ENCODE measurements at places on chromosomes 12 and 14. TPM values are rescaled to one million over a fixed set of nuclear protein-coding genes. Genes with fewer than 3 reads are reported as not detected.

The GABARAPL1 gene
- 51.6 TPM for total RNA-seq

GRCh38 chr14:48974994-48975393 lies 611.2 kb downstream of the RPS29 start:
- no peak overlapping the region for H3K4me3 ChIP-seq
- no peaks in the 10 kb centered on the region for H3K27me3 ChIP-seq
- no peak for DNase-seq
- no peaks in the 10 kb centered on the region for H3K36me3 ChIP-seq
- no peak overlapping the region for H3K27ac ChIP-seq
- H3K4me1 ChIP-seq, result no peaks in the 10 kb centered on the region

The TOMM20L gene
- not detected for total RNA-seq

DNA sequence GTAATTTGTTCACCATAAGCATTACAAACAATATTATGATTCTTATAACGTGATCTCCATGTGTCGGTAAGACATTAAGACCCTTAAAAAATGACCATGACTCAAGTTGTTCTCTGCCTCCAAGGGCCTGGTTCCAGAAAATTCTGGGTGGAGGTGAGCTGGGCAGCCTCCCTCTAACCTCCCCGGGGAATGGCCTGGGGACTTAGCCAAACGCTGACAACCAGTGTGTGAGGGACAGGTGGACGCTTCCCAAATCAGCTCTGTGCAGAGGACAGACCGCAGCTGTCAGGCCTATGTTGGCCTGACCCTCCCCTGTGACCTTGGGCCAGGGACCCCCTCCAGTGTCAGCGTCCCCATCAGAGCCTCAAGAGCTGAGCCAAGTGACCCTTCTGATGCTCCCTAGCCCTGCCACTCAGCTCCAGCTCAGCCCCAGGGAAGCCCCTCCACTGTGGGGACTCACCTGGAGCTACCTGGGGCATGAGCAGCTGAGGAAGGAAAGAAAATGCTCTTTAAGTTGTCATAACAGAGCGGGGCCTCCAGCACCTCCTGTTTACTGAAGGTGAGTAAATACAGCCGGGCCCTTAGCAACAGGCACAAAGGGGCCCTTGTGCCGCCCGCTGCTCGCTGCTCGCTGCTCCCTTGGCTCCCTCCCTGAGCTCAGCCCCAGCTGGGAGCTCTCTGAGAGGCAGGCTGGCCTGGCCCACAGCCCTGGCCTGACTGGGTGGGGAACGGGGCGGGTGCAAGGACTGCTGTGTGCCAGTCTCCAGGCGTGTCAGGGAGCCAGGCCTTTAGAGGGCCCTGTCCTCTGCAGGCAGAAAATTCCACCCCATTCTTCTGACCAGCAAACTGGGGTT lies 116.6 kb downstream of the CALM1 start:
- no peak overlapping the region for H3K4me3 ChIP-seq
- no peak overlapping the region for H3K27ac ChIP-seq
- H3K36me3 ChIP-seq, result no peaks in the 10 kb centered on the region
- DNase-seq, result peak; percentile 12

The GARIN6 gene
- total RNA-seq, result not detected

- H3K27ac ChIP-seq, result no peak overlapping the region
- no peak overlapping the region for H3K4me3 ChIP-seq
- no peaks in the 10 kb centered on the region for H3K4me1 ChIP-seq
- no peak for DNase-seq
Measured at GRCh38 chr12:40075458-40075857, 30.4 kb downstream of the SLC2A13 start.

DNA sequence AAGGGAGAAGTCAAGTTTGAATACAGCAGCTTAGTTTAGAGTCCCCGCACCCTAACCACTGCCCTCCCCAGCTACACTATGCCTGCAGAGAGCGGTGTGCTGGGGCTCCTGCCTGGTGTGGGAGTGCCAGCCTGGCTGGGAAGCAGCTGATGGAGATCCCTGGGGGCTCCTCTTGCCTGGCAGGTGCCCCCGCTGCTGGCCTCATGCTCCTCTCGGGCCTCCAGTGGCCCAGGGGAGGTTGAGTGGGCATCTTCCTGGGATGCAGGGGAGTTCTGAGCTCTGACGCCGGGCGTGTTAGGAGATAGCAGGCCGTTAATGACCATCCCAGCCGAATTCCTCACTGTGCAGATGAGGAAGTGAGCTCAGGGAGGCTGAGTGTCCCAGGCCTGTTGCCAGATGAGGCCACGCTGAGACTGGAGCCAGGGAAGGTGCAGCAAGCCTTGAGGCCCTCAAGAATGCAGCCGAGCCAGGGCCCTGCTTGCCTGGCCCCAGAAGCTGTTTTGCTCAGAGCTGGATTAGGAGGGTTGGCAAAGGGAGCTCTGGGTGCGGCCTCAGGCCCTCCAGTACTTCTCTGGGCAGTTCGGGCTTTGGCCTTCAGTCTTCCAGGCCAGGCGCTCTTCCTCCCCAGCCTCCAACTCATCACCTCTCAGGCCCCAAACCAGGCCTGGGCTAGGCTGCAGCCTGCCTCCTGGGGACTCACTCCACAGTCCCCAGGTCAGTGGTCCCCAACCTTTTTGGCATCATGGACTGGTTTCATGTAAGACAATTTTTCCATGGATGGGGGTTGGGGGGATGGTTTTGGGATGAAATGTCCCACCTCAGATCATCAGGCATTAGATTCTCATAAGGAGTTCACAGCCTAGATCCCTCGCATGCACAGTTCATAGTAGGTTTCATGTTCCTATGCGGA lies 6.6 kb upstream of the CYP46A1 start:
- no peak overlapping the region for H3K27ac ChIP-seq
- H3K4me1 ChIP-seq, result peaks cover under 1% of the 10 kb centered on the region
- no peak overlapping the region for H3K4me3 ChIP-seq

- no peaks in the 10 kb centered on the region for H3K27me3 ChIP-seq
- H3K4me3 ChIP-seq, result no peak overlapping the region
- peak; percentile 63 for DNase-seq
- H3K4me1 ChIP-seq, result peaks cover 4% of the 10 kb centered on the region
Measured at GRCh38 chr14:55301437-55302121, 30.4 kb downstream of the FBXO34 start.

DNA sequence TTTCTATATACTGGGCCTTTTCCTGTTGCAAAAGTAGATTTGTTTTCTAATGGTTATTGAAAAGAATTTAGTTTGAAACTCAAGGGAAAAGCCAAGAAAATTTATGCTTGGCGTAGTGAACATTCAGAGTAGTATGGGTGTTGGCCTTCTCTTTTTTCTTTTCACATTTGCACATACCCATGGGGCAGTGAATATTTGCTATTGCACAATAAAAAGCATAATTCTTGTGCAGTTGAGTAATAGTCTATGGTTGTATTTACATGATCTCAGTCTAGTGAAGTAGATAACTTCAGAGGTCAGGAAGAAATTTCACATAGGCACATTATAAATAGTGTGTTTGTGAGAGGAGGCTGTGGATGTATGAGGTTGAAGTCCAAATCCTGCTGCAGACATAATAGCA lies 158.1 kb downstream of the FLRT2 start:
- DNase-seq, result peak; percentile 31
- no peak overlapping the region for H3K4me3 ChIP-seq
- H3K4me1 ChIP-seq, result peaks cover 2% of the 10 kb centered on the region
- H3K36me3 ChIP-seq, result no peaks in the 10 kb centered on the region
- no peak overlapping the region for H3K27ac ChIP-seq

DNA sequence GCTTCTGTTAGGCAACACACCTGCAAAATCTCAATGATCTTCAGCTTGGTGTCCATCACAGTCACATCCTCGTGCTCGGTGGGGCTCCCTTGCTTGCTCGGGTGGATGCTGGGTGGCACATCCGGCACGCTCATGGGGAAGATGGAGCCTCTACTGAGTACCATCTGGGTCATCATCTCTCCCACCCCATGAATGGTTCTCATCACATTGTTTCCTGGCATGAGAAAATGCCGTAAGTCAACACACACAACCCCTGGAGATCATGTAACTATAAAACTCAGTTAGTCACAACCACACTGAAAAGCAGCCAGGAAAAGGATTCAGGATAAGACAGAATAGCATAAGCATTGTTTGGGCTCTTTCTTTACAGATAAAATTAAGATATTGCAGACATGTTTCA lies 201.1 kb downstream of the ITPR2 start:
- no peak overlapping the region for H3K27ac ChIP-seq
- H3K27me3 ChIP-seq, result no peaks in the 10 kb centered on the region
- peaks cover 11% of the 10 kb centered on the region for H3K4me1 ChIP-seq
- no peak overlapping the region for H3K4me3 ChIP-seq
- peak; percentile 38 for DNase-seq

The AICDA gene
- total RNA-seq, result not detected

The LIN52 gene
- 11.5 TPM for total RNA-seq

The CCDC38 gene
- total RNA-seq, result not detected

GRCh38 chr14:20247646-20248246 lies 8.7 kb downstream of the OR11H4 start:
- no peak for DNase-seq
- H3K36me3 ChIP-seq, result no peaks in the 10 kb centered on the region
- H3K27ac ChIP-seq, result no peak overlapping the region
- H3K27me3 ChIP-seq, result no peaks in the 10 kb centered on the region
- no peak overlapping the region for H3K4me3 ChIP-seq

The ZDHHC22 gene
- total RNA-seq, result not detected

GRCh38 chr12:232731-233614 lies 19.0 kb upstream of the SLC6A12 start:
- no peaks in the 10 kb centered on the region for H3K4me1 ChIP-seq
- H3K27me3 ChIP-seq, result peaks cover 55% of the 10 kb centered on the region
- no peaks in the 10 kb centered on the region for H3K36me3 ChIP-seq
- no peak overlapping the region for H3K4me3 ChIP-seq
- H3K27ac ChIP-seq, result no peak overlapping the region
- DNase-seq, result no peak

GRCh38 chr14:55327179-55327578 lies 56.0 kb downstream of the FBXO34 start:
- no peaks in the 10 kb centered on the region for H3K36me3 ChIP-seq
- peaks cover 2% of the 10 kb centered on the region for H3K4me1 ChIP-seq
- DNase-seq, result no peak

The SLC17A8 gene
- not detected for total RNA-seq

The WNT5B gene
- total RNA-seq, result 102 TPM

DNA sequence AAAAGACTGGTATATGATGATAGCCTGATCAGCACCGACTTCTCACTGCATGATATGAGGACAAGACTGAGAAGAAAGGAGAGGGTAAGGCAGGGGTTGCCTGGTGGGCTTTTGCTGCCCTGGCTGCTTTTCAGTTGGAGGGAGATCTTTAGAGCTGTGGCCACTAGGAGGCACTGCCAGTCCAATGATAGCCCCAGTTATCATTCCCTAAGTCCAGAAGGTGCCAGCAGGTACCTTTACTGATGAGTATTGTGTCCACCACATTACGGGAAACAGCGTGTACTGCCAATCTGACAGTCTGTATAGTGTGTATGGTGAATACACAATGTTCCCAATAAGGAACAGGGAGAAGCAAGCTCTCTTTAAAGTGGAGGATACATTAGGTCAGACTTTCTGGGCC lies 55.8 kb upstream of the CCDC175 start:
- peak; percentile 6 for DNase-seq
- H3K36me3 ChIP-seq, result no peaks in the 10 kb centered on the region
- no peaks in the 10 kb centered on the region for H3K4me1 ChIP-seq
- peaks cover 11% of the 10 kb centered on the region for H3K27me3 ChIP-seq
- H3K27ac ChIP-seq, result no peak overlapping the region

- DNase-seq, result no peak
- H3K27me3 ChIP-seq, result no peaks in the 10 kb centered on the region
- H3K4me1 ChIP-seq, result peaks cover 25% of the 10 kb centered on the region
- no peak overlapping the region for H3K4me3 ChIP-seq
- H3K27ac ChIP-seq, result no peak overlapping the region
- H3K36me3 ChIP-seq, result peaks cover 5% of the 10 kb centered on the region
Measured at GRCh38 chr14:99519347-99519881, 38.2 kb downstream of the CCNK start.

- no peak overlapping the region for H3K27ac ChIP-seq
- no peaks in the 10 kb centered on the region for H3K27me3 ChIP-seq
- no peak for DNase-seq
- H3K36me3 ChIP-seq, result no peaks in the 10 kb centered on the region
- H3K4me3 ChIP-seq, result no peak overlapping the region
Measured at GRCh38 chr12:4099276-4099675, 174.3 kb upstream of the CCND2 start.

The KCNJ8 gene
- 13.9 TPM for total RNA-seq

DNA sequence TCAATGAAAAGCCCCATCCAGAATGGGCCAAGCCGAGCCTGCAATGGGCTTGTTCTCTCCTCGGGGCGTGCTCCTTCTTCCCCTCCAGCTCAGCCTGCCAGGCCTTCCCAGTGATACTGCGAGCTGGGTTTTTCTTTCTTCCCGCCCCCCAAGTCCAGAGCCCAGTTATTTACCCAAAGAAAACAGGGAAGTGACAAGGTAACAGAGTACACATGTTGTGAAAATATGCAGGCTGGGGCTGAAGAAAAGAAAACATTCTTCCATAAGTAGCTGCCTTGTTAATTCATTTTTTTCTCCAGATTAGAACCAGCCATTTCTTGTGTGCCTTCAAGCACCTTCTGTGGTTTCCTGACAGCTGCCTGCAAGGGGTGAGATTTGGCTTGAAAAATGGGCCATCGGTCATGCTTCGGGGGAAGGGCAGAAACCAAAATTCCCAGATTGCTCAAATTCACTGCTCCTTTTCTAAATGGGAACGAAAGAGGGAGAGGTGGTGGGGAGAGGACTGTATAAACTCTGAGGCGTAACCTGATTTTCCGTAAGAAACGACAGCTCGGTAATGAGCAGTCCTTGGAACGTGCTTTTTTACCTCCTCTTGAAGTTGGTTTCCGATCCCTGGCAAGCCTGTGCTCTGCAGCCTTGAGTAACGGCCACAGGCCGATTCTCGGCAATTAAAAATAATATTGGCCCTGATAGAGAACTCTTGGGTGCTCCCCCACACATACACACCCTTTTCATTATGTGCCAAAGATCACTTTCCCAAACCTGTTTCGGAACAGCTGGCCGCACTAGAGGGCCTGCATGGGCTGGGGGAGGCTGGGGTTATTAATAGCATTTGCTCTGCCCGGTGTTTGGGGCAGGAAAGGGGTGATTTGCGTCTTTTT lies 229.4 kb downstream of the ZFP36L1 start:
- peak; percentile 35 for DNase-seq
- H3K4me3 ChIP-seq, result no peak overlapping the region
- H3K4me1 ChIP-seq, result peaks cover 11% of the 10 kb centered on the region
- H3K27me3 ChIP-seq, result no peaks in the 10 kb centered on the region

The GALNT16 gene
- total RNA-seq, result 0.28 TPM

DNA sequence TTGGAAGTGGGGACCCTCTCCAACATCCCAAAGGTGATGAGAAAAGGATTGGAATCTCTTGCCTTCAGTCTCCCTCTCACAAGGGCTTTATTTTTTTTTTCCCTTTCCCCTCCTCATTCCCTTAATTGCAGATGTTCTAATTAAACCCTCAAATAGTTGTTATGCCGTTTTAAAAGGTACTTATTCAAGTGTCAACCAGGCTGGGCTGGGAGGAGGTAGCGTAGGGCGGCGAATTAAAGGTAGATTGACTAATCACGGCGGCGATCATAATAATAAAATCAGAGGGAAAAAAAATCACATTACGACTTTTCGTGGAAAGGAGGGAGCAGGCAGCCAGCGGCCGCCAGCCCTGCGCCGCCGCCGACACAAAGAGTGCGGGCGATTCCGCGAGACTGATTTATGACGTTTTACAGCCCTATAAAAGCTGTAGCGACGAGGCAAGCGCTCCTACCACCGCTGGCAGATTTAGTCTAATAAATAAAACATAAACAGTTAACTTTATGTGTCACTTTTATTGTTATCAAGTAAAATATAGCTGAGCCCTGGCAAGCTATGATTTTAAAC lies 1.7 kb upstream of the HOXC4 start:
- H3K36me3 ChIP-seq, result no peaks in the 10 kb centered on the region
- H3K27ac ChIP-seq, result no peak overlapping the region
- DNase-seq, result no peak
- peaks cover 77% of the 10 kb centered on the region for H3K27me3 ChIP-seq

The OR4K1 gene
- total RNA-seq, result not detected

GRCh38 chr12:807041-807735 lies 54.8 kb downstream of the WNK1 start:
- no peak overlapping the region for H3K27ac ChIP-seq
- no peak overlapping the region for H3K4me3 ChIP-seq
- no peaks in the 10 kb centered on the region for H3K36me3 ChIP-seq
- no peaks in the 10 kb centered on the region for H3K27me3 ChIP-seq

The TTC9 gene
- not detected for total RNA-seq
